ENCODE measurements at places on chromosomes 6 and 20.

DNA sequence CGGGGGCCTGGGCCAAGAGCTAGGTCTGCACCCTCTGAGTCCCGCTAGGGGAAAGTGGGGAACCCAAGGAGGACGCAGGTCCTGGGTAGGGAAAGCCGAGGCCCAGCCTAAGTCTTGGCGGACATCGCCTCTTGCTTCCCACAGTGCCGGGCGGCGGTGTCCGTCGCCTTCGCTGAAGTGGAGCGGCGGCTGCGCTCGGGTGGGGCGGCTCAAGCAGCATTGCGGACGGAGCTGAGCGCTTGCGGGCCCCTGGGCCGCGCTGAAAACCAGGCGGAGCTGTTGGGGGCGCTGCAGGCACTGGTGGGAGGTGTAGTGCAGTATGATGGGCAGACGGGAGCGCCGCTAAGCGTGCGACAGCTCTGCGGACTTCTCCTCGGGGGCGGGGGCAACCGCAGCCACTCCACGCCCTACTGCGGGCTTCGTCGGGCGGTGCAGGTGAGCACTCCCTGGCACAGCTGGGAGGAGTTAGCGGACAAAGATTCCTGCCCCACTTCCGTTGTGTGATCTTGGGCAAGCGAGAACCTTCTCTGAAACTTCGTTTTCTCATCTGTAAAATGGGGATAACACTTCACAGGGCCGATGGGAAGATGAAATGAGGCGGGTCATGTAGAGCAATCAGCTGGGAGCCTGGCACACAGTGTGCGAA lies 4.2 kb downstream of the PRSS16 start:
- DNase-seq: peak; percentile 94

GRCh38 chr6:4986999-4987398 lies 16.8 kb downstream of the RPP40 start:
- DNase-seq: no peak

DNA sequence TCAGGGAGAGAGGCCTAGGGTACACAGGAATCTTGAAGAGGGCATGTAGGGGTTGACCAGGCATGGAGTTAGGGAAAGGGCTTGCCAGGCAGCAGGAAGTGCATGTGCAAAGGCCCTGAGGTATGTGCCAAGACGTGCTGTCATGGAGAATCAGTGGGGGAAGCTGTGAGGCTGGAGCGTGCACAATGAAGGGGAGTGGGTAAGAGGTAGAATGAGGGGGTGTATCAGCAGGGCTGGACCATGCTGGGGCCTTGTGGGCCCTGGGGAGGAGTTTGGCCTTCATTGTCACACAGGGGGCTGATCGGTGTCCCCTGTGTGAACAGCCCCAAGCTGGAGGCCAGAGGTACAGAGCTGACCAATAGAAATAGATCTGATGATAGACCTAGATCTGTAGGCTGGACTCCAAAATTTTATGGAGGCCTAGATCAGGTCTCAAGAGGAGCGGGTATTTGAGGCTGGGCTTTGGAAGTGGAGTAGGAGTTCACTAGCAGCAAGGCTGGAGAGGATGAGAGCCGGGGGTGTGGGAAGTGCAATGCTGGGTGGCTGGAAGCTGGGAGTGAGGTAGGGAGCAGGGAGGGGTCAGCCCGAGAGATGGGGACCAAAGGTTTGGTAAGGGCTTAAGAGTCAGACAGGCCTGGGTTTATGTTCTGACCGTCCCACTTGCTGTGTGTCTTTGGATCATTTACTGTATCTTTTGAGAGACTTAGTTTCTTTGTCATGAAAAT lies 3.0 kb downstream of the SRC start:
- peak; percentile 17 for DNase-seq

GRCh38 chr20:51237791-51238190 lies 214.9 kb upstream of the KCNG1 start:
- DNase-seq: no peak

DNA sequence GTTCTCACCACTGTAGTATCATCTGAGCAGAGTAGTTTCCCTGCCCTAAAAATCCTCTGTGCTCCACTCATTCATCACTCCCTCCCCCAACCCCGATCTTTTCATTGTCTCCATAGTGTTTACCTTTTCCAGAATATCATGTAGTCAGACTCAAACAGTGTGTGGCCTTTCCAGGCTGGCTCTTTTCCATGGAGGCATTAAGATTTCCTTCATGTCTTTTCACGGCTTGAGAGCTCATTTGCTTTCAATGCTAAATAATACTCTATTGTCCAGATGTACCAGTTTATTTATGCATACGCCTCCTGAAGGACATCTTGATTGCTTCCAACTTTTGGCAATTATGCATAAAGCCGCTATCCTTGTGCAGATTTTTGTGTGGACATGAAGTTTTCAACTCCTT lies 235.8 kb downstream of the PHACTR1 start:
- no peak for DNase-seq

- DNase-seq: peak; percentile 33
Observed at GRCh38 chr6:30260036-30260504, 46.9 kb upstream of the TRIM26 start.

DNA sequence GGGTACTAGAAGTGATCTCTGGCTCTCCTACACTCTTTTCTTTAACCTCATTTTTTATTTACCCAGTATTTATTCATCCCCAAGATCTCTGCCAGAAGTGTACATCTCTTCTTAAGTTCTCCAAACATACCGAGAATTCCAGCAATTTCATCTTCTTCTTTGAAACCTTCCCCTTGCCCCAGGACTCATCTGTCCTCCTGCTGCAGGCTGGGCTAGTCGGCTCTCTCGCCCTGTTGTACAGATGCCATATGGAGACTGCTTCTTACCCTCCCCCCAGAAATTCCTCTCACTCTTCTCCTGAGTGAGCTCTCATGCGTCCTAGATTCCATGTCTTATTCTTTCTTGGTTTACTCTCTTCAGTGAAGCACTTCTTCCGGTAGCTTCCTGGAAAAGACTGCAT lies 21.9 kb upstream of the PNRC1 start:
- DNase-seq: no peak

- no peak for DNase-seq
Observed at GRCh38 chr6:73339340-73339739, 14.7 kb downstream of the DPPA5 start.

GRCh38 chr6:30591008-30591407 lies 19.8 kb downstream of the ABCF1 start:
- no peak for DNase-seq

DNA sequence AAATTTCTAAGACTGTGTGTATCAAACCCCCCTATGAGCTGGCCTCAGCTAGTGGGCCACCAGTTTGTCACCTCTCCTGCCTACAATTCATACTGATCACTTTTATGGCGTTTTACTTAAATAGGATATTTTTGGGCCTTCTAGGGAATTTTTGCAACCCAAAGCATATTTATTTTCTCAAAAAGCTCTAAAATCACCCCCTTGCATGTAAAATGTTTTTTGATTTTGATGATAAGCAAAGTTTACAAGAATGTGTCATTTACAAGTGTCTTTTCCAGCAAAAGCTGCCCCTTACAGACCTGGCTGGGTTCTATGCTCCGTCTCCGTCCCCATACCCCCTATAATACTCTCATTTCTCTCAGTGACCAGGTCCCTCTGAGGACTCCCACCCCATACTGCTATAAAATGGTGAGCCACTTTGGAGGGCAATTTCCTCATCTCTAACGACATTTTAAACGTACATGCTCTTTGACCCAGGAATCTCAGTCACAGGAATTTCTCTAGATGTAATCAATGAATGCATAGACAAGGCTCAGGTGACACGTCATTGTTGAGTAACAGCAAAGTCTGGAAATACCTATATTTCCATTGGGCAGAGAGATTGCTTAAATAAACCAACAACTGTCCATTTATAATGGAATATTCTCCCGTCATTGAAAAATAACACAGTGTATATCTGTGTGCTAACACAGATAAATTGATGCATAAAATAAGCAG lies 13.9 kb upstream of the OCSTAMP start:
- no peak for DNase-seq

- no peak for DNase-seq
Observed at GRCh38 chr6:11328613-11329247, 96.3 kb upstream of the NEDD9 start.

- peak; percentile 60 for DNase-seq
Observed at GRCh38 chr20:25077610-25078169, 4.3 kb downstream of the VSX1 start.

DNA sequence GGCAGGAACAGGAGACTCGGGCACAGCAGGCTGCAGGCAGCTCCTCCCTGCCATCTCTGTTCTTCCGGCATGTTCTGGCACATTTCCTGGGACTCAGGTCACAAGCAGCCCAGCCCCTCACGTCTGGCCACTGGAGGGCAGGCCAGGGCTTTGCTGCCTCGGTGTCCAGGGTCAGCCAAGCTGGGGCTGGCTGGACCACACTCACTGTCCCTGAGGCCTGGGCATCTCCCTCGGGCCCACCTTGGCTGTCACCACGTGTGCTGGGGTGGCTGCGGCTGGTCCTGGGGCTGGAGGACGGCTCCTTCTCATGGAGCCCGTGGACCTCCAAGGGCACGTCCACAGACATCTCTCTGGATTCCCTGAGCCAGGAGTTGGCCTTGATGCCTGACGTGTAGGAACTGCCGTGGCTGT lies 18.5 kb downstream of the FRMD1 start:
- no peak for DNase-seq

GRCh38 chr20:11585752-11586352 lies 331.8 kb upstream of the BTBD3 start:
- DNase-seq: no peak

GRCh38 chr6:101956961-101957360 lies 563.5 kb downstream of the GRIK2 start:
- DNase-seq: no peak

- no peak for DNase-seq
Observed at GRCh38 chr20:39253051-39253755, 291.1 kb downstream of the DHX35 start.

DNA sequence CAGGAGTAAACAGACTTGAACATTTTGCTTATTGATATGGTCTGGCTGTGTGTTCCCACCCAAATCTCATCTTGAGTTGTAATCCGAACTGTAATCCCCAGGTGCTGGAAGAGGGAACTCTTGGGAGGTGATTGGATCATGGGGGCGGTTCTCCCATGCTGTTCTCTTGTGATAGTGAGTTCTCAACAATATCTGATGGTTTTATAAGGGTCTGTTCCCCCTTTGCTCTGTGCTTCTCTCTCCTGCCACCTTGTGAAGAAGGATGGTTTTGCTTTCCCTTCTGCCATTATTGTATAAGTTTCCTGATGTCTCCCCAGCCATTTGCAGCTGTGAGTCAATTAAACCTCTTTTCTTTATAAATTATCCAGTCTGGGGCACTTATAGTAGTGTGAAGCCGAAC lies 40.0 kb downstream of the MYLIP start:
- DNase-seq: no peak

GRCh38 chr20:50541606-50542041 lies 31.4 kb downstream of the PTPN1 start:
- no peak for DNase-seq

DNA sequence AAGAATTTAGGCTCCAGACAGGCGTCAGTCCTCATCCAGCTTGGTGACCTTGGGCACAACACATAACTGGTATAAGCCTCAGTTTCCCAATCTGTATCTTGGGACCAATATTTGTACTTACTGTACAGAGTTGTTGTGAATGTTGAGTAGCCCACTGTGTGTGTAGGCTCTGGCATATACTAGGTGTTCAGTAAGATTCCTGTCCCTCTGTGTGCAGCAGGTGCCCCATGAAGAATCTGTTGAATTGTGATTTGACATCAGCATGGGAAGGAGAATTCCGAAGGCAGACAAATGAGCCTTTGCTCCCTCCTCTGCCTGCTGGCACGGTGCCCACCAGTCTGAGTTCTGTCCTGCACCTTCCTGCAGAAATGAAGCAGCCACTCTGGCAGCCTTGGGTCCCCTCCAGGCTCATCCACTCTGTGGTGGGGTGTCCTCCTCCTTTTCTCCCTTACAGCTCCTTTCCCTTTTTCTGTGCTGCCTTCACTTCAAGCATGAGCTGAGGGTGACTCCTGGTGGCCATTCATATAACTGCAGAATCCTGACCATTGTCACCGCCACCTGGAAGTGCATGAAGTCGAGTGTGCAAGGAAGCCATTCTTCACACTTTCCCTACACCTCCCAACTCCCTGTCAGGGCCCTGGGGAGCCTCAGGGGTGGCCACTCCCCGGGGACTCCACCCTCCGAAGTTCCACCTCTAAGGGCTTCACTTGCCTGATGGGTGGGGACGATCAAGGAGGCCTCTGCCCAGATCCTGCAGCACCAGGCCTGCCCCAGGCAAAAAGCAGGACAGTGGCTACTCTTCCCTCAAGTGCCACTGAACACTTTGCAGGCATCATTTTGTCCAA lies 48.2 kb downstream of the MRPL14 start:
- DNase-seq: peak; percentile 76

DNA sequence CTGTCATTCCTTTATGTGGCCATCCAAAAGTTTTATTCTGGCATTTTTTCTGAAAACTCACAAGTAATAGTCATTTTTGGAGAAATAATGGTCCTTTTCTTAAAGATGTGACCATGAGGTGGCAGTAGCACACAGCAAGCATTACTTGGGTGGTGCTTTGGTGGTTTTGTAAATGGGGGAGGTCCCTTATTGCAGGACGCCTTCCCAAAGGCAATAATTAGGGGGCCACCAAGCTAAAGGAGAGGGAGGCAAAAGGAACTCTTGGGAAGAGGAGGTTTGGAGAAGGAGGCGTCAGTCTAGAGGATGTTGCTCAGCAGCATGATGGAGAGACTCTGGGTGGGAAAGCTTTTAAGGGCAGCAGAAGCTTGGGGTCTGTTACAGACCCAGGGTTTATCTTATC lies 422.6 kb upstream of the MMS22L start:
- peak; percentile 36 for DNase-seq

DNA sequence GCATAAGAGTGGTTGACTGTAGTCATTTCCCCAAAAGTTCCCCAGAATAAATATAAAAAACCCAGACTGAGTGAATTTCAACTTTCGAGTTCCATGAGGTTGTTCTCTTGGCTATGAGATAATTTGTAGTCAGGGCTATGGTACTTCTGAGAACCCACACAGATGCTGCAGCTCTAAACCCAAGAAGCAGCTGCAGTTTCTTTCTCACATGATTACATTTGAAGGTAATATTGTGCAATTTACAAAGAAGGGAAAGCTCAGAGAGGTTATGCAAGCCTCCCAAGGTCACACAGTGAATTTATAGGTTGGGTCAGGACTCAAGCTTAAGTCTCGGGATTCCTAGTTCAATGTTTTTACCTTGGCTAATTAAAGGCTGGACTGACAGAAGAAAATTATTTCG lies 29.7 kb upstream of the CD93 start:
- no peak for DNase-seq

DNA sequence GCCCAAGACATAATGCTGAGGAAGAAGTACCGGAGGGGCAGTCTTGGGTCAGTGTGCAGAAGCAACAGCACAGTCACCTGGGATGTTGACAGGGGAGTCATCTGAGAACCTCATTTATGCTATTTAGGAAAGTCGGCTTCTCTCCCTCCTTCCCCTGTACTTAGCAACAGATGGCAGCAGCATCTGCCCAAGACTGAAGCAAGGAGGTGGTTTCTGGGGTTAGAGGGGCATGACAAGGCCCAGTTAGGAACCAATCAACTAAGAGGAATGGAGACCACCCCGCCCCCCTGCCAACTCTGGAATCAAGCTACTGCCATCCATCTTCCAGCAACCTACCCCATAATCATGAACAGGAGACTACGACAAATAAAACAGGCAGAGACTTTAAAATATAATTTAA lies 21.7 kb downstream of the RIPK1 start:
- DNase-seq: peak; percentile 69
